NCI-H510A treated with DMSO at 0.1 percent for 48 hours (cell line): ENCODE measurements at places on chromosomes 1 and 21.

GRCh38 chr1:201714542-201715329, 114.2 kb upstream of the IPO9 start:
- no peak for DNase-seq

- DNase-seq: peak; percentile 26
Observed at GRCh38 chr1:1040004-1040991, 20.4 kb downstream of the AGRN start.

GRCh38 chr1:53889304-53890298, at the start of gene YIPF1:
TSS of gene YIPF1 (minus strand) at chr1:53889797. CDS start at chr1:53888937, 860 bp downstream.
- DNase-seq: peak; percentile 69

- DNase-seq: no peak
Observed at GRCh38 chr1:194774535-194774934, 1588.1 kb upstream of the B3GALT2 start.

- DNase-seq: no peak
Observed at GRCh38 chr1:101704895-101705294, 291.8 kb downstream of the OLFM3 start.

GRCh38 chr1:107794571-107794970, 170.4 kb downstream of the VAV3 start:
- DNase-seq: no peak
